ENCODE measurements at places on chromosomes 16 and 17. TPM values are rescaled to one million over a fixed set of nuclear protein-coding genes. Genes with fewer than 3 reads are reported as not detected.

The SPNS2 gene
- 87.0 TPM for total RNA-seq

The GPRC5B gene
- total RNA-seq, result 16.6 TPM

The HBA2 gene
- 348 TPM for total RNA-seq

The TBC1D26 gene
- total RNA-seq, result not detected

The PRRT2 gene
- total RNA-seq, result not detected

The TUFM gene
- 121 TPM for total RNA-seq

The NAGS gene
- total RNA-seq, result 3.7 TPM

The DPEP2 gene
- total RNA-seq, result 1.0 TPM

The TNFSF12 gene
- total RNA-seq, result 25.2 TPM

The TNS4 gene
- total RNA-seq, result 546 TPM
